ENCODE measurements at places on chromosomes 4 and X.

DNA sequence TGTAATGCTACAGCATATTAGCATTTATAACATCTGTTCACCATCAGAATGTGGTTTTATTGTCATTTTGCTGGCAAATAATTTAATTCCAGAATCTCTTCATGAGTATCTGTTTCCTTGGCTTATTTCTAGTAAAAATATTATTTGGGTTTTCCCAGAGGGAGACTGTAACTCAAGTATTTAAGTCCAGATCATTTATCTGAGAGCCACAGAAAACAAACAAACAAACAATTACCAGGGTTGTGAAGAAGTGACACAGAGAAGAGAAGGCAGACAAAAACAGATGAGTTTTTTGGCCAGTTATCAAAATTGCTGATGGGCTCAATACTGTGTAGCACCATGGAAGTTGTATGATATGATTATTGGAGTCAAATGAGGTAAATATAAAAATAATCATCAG lies 515.1 kb downstream of the TECRL start:
- no peak for DNase-seq

DNA sequence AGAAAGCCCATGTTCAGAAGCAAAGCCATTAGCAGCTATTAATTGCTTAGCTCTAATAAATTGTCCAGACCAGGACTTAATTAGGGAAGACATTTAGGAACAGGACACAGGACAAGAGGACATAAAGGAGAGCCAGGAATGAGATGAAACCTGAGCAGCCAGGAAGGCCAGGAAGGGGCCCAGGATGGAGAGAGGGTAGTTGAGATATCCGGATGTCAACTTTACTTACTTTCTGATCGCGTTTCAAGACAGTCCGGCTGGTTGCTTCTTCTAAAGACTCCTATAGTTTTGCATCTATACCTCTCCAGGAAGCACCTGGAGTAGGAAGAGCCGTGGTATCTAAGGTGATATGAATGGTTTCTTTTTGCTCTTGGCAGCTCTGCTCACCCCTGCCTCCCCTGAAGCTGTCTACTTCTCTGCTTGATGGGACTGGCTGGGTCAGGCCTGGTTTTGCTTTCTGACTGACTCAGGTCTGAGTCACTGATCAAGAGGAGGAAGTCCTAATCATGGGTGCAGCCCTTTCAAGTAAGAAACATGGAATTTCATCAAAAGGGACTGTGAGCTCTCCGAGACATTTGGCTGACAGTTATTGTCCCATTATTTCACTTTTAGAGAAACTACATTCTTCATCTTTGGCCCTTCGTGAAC lies 733.3 kb downstream of the RPA4 start:
- no peak for DNase-seq

GRCh38 chr4:121674696-121675095 lies 22.1 kb downstream of the ANXA5 start:
- no peak for DNase-seq

- no peak for DNase-seq
These were observed 104.7 kb downstream of the MAML3 start for GRCh38 chr4:140049024-140049848.

DNA sequence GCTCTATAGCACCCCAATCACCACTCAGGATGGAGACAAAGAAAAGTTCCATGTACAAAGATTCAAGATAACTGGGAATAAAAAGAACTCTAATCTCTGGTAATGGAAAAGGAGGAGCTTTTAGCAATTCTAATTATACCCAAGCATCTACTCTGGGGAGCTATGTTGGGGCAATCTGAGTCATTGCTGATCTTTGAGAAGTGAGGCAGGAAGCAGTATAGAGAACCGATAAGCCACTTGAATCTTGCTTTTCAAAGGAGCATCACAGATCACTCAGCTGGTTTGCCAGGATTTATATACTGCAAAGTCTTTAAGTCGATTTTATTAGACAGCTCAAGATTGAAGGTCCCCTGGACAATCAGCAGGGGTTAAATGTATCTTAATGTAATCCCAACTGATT lies 220.0 kb downstream of the ENOX2 start:
- no peak for DNase-seq

- DNase-seq: no peak
These were observed 49.6 kb downstream of the ABLIM2 start for GRCh38 chr4:8108991-8109390.

GRCh38 chr4:181017038-181017437 lies 1226.2 kb upstream of the TENM3 start:
- no peak for DNase-seq

DNA sequence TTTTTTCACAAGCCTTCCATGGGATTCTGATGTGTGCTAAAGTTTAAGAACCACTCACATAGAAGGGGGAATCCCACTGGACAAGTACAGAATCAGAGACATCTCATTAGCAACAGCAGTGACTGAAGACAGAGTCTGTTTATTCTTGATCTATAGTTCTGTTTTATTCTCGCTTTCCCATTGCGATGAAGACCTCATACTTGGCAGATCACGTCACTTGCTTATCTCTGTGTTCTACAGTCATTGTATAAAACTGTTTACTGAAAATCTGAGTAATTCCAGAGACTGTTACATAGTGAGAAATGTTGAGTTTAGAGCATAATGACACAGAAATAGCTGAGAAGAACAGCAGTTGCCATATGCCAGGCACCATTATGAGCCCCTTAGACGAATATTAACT lies 185.5 kb downstream of the PTTG2 start:
- no peak for DNase-seq

DNA sequence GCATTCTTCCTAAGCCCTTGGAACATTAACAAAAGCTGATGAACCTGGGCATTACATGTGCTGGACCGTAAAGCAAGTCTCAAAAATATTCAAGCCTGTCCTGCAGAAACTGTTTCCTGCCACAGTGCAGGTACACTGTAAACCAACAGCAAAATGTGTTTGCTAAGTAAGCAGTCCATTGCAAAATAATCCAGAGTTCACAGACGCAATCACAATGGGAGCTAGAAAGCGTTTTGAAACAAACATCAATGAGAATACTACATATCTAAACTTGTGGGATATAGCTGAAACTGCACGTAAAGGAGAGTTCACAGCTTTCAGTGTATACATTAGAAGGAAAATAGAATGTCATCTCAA lies 61.6 kb downstream of the RGS12 start:
- DNase-seq: no peak

DNA sequence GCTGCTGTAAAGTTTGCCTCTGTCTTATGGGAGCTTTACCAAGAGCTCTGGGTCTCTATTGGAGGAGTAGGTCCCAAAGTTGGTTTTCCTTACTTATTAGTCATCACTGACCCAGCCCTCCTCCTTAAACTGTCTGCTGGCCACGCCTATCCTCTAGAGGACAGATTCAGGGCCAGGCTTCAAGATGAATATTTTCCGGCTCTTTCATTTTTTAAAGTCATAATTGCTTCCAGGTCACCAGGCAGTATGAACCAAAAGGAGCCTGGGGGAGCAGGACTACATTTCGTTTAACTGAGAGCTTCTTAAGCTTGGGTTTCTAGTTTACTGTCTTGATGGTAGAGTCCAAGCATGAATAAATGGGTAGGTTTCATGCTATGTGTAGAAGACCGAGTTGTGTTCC lies 13.7 kb downstream of the BCORL1 start:
- DNase-seq: no peak

GRCh38 chr4:124095621-124096020 lies 616.9 kb downstream of the ANKRD50 start:
- no peak for DNase-seq

Data from kidney (tissue), 22 donors.